ENCODE measurements at places on chromosomes 2 and 18.

- no peak for DNase-seq
Observed at GRCh38 chr2:222485367-222486211, 61.2 kb downstream of the SGPP2 start.

- DNase-seq = no peak
Observed at GRCh38 chr2:17682098-17682857, 71.3 kb downstream of the SMC6 start.

GRCh38 chr2:106168657-106169056, 25.4 kb downstream of the UXS1 start:
- DNase-seq = no peak

GRCh38 chr2:48467637-48468036, 62.3 kb upstream of the STON1 start:
- DNase-seq = no peak

GRCh38 chr2:70519453-70519852, 34.2 kb downstream of the TGFA start:
- DNase-seq = no peak

DNA sequence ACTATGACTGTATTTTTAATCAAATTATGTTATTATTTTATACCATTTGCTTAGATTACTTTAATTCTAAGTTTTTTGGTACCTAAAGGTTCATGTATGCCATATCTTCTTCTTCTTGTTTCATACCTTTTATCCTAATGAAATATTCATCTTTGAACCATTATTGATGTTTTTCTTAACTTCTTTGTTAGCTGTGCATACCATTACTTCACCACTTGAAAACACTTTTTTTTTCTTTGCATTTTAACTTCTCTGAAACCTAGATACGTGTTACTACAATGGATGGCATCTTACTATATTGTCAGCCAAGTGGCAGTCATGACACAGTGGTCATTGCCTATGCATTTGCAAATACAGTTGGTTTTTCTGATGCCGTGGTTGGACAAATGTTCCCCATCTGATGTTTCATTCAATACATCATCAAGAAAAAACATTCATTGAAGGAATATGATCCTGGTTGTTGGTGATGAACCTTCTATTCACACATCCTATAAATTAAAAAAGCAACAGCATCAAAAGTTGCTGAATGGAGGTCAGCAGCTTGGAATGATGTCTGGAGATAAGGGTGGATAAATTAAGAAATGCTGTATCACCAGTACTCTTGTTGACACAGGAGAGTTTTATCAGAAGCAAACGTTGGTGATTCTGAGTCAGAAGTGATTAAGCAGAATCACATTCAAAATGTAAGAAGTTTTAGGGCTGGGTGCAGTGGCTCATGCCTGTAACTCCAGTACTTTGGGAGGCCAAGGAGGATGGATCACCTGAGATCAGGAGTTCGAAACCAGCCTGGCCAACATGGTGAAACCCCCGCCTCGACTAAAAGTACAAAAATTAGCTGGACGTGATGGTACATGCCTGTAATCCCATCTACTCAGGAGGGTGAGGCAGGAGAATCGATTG, 7.4 kb downstream of the IL36A start:
- DNase-seq = no peak

GRCh38 chr2:130328710-130329109, 14.0 kb upstream of the IMP4 start:
- DNase-seq = no peak

DNA sequence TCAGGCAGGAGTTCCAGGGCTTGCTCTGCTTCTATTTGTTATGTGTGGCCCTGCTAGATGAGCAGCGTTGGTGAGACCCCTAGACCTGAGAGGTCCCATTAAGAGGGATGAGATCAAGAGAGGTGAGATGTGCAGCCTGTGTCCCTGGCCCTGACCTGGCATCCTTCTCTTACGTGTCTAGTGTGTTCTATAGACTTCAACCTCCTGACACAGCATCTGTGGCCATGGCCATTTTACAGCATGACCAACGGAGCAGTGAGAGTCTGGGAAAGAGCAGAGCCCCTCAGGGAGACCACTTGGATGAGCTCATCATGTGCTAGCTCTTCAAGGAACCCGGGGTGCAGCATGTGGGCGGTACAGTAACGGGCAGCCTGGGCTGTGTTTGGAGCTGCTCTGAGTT, 32.7 kb upstream of the ASPRV1 start:
- no peak for DNase-seq

DNA sequence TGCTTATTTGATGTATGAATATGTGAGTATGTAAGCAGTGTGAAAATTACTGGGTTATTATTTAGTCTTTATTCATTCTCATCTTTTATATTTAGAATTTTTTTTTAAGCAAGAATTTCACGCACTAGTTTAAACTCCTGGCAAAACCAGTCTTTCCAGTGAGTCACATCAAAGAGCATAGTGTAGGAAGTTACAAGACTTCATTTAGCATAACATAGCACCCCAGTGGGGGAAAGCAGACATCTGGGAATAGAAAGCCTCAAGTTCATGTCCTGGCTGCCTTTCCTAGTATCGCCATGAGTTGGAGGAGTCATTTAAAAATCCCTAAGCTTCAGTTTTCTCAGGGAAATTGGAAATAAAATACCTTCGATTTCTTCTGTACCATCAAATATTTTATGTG, 408.3 kb downstream of the NUP35 start:
- no peak for DNase-seq

Measured in activated CD4-positive, alpha-beta T cell treated with anti-CD3 and anti-CD28 coated beads, Interleukin-10, Interleukin-2, amounts not matched to agents 100 ng/mL and 50 ng/mL, durations not matched to agents 16 hours and 8 hours (primary cell).